ENCODE measurements at places on chromosomes 2 and 18. TPM values are rescaled to one million over a fixed set of nuclear protein-coding genes. Genes with fewer than 3 reads are reported as not detected.

GRCh38 chr2:11031876-11032275, 120.1 kb downstream of the KCNF1 start:
- DNase-seq = no peak

The PROM2 gene
- 2.7 TPM for total RNA-seq

The RUFY4 gene
- total RNA-seq = not detected

GRCh38 chr2:152729844-152730243, 11.4 kb downstream of the ARL6IP6 start:
- no peak for DNase-seq

DNA sequence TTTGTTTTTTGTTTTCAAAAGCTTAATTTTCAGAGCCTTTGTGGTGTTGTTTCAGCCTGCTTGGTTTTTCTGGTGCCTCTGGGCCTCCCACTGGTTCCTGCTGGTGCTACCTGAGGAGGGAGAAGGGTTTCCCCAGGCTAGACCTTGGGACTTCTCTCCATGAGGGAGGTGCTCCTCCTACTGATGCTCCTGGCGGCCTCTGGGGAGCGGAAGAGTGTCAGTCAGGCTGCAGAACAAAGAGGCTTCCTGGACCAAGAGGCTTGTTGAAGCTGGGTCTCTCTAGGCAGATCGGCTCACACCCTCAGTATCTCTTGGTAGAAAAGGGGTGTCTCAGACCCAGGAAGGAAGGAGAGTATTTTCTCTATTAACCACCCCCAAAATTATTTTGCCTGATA, 32.2 kb downstream of the RFX8 start:
- no peak for DNase-seq

DNA sequence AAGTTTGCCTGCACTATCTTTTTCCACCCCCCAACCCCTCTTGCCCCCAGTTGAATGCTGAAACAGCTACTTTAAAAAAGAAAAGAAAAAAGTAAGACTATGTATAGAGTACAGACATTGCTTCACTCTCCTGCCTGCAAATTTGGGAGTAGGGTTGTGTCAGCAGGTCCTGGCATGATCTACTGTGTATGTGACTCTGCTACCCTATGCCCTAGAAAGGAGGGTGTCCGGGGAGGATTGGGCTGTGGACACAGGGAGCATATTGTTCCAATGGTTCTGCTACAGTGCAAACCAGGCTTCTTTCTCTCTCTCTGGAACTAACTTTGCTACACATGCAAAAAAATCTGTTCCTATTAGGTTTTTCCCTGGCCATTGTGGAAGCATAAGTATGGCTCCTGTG, 9.9 kb upstream of the ZEB2 start:
- DNase-seq = no peak

DNA sequence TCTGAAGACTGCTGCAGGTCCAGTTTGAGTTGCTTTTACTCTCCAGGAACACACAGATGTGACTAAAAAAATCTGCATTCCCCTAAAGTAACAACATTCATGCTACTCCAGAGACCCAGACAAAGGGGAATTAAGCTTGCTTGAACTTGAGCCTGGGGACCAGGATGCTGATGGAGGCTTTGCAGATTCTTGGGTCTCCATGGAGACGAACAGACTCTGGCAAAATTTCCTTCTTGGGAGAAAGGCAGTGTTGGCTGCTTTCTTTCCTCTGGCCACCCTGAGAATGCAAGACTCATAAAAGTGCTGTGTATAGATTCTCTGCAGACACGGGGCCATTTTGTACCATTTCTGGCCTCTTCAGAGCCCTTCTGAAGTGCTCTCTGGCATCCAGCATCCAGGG, 112.0 kb downstream of the ACTR3 start:
- no peak for DNase-seq

The ANTXR1 gene
- total RNA-seq = 61.1 TPM

DNA sequence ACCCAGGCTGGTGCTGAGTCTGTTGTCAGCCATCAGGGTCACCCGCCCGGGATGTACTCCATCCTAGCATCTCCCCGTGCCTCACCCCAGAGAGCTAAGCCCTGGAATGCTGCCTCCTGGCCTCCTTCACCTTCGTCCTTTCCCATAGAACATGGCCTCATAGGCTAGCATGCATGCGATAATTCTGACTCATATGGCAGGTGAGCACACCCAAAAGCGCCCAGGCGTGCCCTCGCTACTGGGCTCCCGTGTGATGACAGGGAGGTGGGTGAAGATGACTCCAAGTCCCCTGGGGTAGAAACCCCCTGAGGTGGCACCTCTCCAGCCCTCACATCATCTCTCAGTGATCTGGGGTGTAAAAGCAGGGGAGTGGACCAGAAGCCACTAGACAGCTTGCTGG, 7.3 kb downstream of the SPR start:
- no peak for DNase-seq

DNA sequence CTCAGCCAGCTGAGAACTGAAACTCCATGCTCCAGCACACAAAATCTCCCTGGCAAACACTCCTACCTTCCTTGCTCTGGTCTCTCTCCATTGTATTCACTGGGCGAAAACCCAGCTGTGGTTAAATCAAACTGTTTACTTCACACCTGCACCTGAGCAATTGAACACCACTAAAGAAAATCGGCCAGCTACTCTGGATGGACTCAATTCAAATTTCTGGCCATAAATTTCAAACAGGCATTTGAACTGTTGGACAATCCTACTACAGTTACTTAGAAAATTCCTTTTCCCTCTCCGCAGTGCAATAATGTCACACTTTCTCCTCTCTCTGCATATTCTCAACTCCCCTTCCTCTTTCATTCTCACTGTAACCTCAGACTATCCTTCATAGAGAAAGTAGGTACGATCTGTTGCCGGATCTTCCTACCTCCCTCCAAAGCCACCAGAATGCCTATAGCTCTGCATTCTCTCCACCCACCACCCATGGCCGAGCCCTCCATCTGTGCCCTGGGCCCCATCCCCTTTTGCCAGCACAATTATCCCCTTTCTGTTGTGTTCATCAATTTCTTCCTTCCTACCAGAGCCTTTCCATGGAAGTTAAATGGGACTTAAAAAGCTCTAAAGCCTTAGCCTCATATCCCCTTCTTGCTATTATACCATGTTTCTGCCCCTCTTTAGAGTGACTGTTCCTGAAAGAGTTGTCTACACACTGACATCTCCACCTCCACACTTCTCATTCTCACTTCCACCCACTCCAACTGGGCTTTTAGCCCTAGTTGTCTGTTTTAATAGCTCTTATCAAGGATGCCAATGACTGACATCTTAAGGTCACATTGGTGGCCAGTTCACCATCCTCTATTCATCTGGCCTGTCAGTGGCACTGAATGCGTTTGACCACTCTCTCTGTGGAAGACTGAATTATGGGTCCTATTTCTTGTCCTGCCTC, 127.5 kb upstream of the SLC1A4 start:
- DNase-seq = no peak

GRCh38 chr2:74554820-74555531, 456 bp downstream of the DOK1 start:
- peak; percentile 49 for DNase-seq

DNA sequence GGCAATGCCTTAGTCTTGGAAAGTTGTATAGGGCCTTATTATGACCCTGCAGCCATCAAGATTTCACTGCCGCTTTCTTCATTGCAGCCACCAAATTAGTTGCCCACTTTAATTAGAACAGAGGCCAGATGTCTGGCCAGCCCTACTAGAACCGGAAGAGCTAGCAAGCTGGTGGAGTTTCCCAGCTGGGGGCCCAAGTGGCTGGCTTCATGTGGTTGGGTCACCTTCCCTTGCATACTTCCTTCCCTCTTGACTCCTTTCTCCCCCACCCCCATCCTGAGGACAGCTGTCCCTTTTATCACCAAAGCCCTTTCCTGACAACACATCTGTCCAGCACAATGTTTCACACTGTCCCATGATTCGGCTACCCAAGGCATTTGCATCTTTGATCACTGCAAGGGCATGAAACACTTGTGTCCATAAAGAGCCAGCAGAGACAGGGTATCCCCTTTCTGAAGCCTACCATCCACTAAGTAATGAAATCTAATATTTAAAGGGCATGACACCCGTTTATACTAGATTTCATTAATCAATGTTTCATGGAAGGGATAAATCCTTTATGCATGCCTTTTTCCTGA, 187.2 kb downstream of the BCL11A start:
- no peak for DNase-seq

The PTH2R gene
- total RNA-seq = not detected

- no peak for DNase-seq
Observed at GRCh38 chr2:155298001-155298400, 599.5 kb downstream of the KCNJ3 start.

- DNase-seq = no peak
Observed at GRCh38 chr2:149463328-149464002, 124.1 kb downstream of the MMADHC start.

DNA sequence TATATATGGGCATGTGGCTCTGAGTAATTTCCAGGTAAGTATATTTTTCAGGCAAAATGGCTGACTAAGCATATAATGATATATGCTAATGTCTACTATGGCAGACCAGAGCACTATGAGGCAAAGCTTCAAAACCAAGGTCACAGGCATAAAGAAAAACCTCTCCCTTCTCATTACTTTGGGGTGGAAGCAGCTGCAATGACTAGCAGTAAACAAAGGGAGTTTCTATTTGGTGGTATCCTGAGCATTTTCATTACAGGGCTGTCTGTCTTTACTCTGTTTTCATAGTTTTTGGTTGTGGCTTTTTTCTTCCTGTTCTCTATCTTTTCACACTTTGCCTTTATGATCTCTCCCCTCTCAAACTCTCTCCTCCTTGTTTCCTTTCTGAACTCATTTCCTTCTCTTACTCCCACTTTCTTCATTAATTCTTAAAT, 15.6 kb downstream of the PDE6D start:
- no peak for DNase-seq

- no peak for DNase-seq
Observed at GRCh38 chr18:59621027-59621426, 76.2 kb downstream of the CCBE1 start.

GRCh38 chr2:65708086-65708485, 275.7 kb upstream of the SPRED2 start:
- DNase-seq = no peak

GRCh38 chr2:231600619-231601355, 8.1 kb downstream of the TEX44 start:
- DNase-seq = no peak

The RNF125 gene
- 1.1 TPM for total RNA-seq

The ASXL3 gene
- total RNA-seq = 18.2 TPM

- DNase-seq = no peak
Observed at GRCh38 chr2:217382794-217383193, 522.9 kb upstream of the TNP1 start.

The KIF1A gene
- 90.9 TPM for total RNA-seq

GRCh38 chr2:31142110-31142509, 3.9 kb upstream of the GALNT14 start:
- DNase-seq = no peak

DNA sequence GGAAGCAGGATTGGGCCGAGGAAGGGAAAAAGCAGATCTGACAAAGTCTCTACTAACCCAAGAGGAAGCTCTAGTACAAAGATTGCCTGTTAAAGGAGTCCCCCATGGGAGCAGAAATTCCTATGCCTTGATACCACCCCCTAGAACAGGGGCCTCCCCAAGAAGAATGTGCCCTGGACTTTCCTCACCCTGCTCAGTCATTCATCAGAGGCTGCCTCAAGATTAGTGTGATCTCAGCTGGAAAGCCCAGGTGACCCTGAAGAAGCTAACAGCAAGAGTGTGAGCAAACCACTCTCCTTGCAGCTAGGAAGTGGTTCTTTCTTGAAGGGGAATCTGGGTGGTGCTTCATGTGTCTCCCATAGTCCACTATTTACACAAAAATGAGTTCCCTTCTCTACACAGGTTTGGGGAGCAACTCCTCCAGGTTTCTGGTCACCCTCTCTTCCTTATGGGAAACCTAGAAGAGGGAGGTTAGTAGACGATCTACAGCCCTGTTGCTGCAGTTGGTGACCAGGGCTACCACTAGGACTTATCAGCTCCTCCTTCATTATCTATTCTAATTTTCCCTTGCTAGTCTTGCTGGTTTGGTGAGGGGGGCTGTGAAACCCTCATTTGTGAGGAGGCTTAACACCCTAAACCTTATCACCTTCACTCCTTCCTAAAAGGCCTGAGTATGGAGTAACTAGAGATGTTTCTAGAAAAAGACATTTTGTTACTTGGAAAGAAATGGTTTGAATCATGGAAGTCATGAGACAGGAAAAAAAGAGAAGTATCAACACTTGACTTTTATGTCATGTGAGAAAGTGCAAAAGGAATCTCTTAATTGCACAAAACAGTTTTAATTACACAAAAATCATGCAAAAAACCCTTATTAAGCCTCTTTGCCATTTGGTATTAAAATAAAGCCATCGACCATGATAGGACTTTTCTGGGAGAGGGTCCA, 2.9 kb upstream of the WDR7 start:
- no peak for DNase-seq

GRCh38 chr18:50518787-50519546, 40.9 kb upstream of the MAPK4 start:
- DNase-seq = no peak

The SALL3 gene
- total RNA-seq = 9.0 TPM

DNA sequence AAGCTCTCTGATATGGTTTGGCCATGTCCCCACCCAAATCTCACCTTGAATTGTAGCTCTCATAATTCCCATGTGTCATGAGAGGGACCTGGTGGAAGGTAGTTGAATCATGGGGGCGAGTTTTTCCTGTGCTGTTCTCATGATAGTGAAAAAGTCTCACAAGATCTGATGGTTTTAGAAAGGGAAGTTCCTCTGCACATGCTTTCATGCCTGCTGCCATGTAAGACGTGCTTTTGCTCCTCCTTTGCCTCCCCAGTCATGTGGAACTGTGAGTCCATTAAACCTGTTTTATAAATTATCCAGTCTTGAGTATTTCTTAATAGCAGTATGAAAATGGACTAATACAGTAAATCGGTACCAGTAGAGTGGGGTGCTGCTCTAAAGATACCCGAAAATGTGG, 34.9 kb downstream of the LTBP1 start:
- DNase-seq = no peak

Measured in neural crest cell (in vitro differentiated cells).